ENCODE measurements at places on chromosomes 4 and X. TPM values are rescaled to one million over a fixed set of nuclear protein-coding genes. Genes with fewer than 3 reads are reported as not detected.

DNA sequence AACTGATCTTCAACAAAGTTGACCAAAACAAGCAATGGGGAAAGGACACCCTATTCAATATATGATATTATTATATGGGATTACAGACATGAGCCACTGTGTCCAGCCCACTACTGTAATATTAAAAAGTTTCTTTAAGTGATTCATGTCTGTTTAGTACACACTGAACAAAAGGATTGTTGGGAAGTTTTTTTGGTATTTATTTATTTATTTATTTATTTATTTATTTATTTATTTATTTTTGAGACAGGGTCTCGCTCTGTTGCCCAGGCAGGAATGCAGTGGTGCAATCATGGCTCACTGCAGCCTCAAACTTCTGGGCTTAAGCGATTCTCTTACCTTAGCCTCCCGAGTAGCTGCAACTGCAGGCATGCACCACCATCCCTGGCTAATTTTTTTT, 58.4 kb upstream of the PGAM4 start:
- no peak overlapping the region for H3K4me3 ChIP-seq
- no peaks in the 10 kb centered on the region for H3K36me3 ChIP-seq
- no peak for DNase-seq
- H3K27ac ChIP-seq, result no peak overlapping the region
- no peaks in the 10 kb centered on the region for H3K27me3 ChIP-seq
- peaks cover 2% of the 10 kb centered on the region for H3K4me1 ChIP-seq

The GDI1 gene
- 106 TPM for total RNA-seq

DNA sequence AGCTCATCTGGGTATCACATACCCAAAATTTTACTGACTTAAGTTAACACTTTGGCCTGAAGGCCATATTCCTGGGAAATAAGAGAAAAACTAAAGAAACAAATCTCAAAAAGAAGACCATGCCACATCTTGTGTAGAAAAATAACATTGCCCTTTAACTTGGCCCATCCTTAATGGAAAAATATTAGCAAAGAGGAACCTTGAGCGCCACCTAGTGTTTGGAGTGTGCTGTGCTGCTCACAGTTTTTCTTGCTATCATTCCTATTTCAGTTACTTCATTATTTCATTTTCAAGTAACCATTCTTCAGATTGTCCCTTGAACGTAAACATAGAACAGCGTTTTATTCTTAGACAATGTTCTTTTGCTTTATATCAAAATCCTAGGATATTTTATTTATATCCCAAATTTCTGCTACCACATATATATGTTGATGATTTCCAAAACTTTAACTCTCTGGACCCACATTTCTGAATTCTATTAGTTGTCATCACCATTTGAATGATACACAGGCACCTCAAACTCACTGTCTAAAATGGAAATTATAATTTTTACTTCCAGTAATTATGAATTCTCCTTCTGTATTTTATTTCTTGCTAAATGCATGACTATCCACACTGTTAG, 999.0 kb upstream of the ADGRL3 start:
- no peak overlapping the region for H3K4me3 ChIP-seq
- no peaks in the 10 kb centered on the region for H3K4me1 ChIP-seq
- peak; percentile 48 for DNase-seq
- H3K36me3 ChIP-seq, result no peaks in the 10 kb centered on the region
- no peak overlapping the region for H3K27ac ChIP-seq

- no peak overlapping the region for H3K4me3 ChIP-seq
- no peaks in the 10 kb centered on the region for H3K4me1 ChIP-seq
- DNase-seq, result no peak
- H3K27ac ChIP-seq, result no peak overlapping the region
- peaks cover 8% of the 10 kb centered on the region for H3K27me3 ChIP-seq
- H3K36me3 ChIP-seq, result no peaks in the 10 kb centered on the region
These were observed 109.1 kb upstream of the BMP3 start for GRCh38 chr4:80921441-80921840.

The HTT-AS gene
- total RNA-seq, result not detected

GRCh38 chr4:145041378-145041777, 56.6 kb downstream of the ANAPC10 start:
- H3K4me1 ChIP-seq, result peaks cover 2% of the 10 kb centered on the region
- no peak overlapping the region for H3K4me3 ChIP-seq
- H3K27me3 ChIP-seq, result no peaks in the 10 kb centered on the region
- no peak overlapping the region for H3K27ac ChIP-seq
- no peaks in the 10 kb centered on the region for H3K36me3 ChIP-seq

The ARHGAP36 gene
- total RNA-seq, result 0.09 TPM

The MAGEB2 gene
- total RNA-seq, result 0.23 TPM

- no peak overlapping the region for H3K4me3 ChIP-seq
- H3K4me1 ChIP-seq, result 0 out of 2 replicates have a peak, but pooled peaks cover 12% of the 10 kb centered on the region
- H3K36me3 ChIP-seq, result no peaks in the 10 kb centered on the region
- no peak for DNase-seq
These were observed 37.7 kb downstream of the PTCHD1 start for GRCh38 chrX:23372220-23372902.

The CTAG1B gene
- not detected for total RNA-seq

DNA sequence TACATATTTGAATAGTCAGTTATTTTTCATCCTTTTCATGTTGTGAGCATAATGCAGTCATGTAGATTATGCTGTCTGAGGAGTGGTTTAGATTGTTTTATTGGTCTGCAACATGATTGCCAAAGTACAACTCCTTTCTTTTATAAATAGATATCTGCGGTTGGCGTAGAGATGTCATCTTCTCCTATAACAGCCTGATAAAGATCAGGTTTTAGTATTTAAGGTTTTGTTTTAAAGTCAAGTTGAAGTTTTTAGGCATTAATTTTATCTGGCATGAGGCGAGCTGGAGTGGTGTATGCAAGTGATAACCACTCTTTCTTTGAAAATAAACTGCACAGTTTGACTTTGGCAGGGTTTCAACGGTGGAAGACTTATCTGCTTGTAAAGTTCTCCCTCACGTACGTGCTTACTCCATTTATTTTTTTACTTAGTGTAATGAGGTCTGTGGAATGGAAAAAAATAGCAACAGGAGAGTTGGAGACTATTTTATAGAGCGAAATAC, 126.3 kb downstream of the FBXO8 start:
- no peak overlapping the region for H3K4me3 ChIP-seq
- H3K36me3 ChIP-seq, result no peaks in the 10 kb centered on the region
- no peak for DNase-seq
- no peaks in the 10 kb centered on the region for H3K27me3 ChIP-seq
- H3K4me1 ChIP-seq, result peaks cover 3% of the 10 kb centered on the region
- H3K27ac ChIP-seq, result no peak overlapping the region

DNA sequence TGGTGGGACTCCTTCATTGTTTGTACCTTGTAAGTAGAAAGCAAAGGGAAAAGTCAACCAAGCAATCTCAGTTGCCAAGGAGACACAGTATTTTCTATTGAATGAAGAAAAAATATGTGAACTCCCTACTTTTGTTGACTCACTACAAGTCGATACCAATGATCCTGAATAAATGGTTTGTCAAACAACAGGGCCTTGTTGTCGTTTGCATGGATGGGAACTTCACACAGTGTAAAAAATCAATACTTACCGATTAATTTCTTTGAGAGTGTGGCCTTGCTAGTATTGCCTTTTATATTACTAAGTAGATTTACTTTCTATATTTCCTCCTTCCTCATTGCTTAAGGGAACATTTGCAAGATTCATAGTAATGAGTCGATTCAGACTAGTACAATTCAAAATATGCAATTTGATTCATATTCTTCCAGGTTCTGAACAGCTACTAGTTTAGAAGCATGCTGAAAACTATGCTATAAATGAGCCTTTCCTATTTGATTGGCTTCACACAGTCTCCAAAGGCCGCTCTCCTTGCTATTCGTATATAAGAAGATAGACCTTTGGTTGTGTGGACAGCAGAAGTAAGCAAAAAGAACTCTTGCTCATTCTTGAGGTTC, 108.0 kb downstream of the ZNF330 start:
- no peaks in the 10 kb centered on the region for H3K36me3 ChIP-seq
- no peak overlapping the region for H3K27ac ChIP-seq
- H3K4me1 ChIP-seq, result 0 out of 2 replicates have a peak, but pooled peaks cover 4% of the 10 kb centered on the region
- DNase-seq, result no peak

DNA sequence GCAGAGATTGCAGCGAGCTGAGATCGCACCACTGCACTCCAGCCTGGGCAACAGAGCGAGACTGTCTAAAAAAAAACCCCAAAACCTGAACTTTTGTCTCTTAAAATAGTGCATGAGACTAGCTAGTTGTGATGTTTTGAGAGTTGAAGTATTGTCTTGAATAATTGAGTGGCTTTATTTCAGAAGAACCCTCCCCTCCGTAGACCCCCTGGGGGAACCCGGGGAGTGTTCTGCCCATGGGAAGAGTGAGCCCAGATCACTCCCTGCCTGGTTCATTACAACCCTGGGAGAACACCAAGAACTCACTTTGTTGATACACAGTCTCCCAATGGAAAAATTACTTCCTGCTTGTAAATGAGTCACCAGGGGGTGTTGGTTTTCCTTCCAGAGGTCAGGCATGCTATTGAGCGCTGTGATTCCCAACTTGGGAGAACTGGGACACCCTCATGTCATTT, 65.3 kb upstream of the SHISA3 start:
- no peaks in the 10 kb centered on the region for H3K36me3 ChIP-seq
- no peak overlapping the region for H3K4me3 ChIP-seq
- DNase-seq, result no peak
- H3K27ac ChIP-seq, result no peak overlapping the region

The DMP1 gene
- total RNA-seq, result 0.11 TPM

DNA sequence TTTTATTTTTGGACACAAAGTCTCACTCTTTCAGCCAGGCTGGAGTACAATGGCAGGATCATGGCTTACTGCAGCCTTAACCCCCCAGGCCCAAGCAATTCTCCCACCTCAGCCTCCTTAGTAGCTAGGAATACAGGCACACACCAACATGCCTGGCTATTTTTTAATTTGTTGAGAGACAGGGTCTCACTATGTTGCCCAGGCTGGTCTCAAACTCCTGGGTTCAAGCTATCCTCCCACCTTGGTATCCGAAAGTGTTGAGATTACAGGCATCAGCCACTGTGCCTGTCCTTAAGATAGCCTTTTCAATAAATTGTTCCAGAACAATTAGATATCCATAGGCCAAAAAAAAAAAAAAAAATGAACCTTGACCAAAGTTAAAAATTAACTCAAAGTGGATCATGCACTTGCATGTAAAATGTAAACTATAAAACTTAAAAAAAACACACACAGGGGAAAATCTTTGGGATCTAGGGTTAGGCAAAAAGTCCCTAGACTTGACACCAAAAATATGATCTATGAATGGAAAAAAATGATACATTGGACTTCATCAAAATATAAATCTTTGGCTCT, 28.6 kb upstream of the NFKB1 start:
- H3K27ac ChIP-seq, result no peak overlapping the region
- H3K27me3 ChIP-seq, result no peaks in the 10 kb centered on the region
- H3K4me1 ChIP-seq, result peaks cover 3% of the 10 kb centered on the region
- H3K4me3 ChIP-seq, result no peak overlapping the region

GRCh38 chr4:140133576-140133975, 20.4 kb downstream of the MAML3 start:
- no peak overlapping the region for H3K4me3 ChIP-seq
- H3K27ac ChIP-seq, result no peak overlapping the region
- no peaks in the 10 kb centered on the region for H3K27me3 ChIP-seq
- peaks cover 52% of the 10 kb centered on the region for H3K4me1 ChIP-seq
- peaks cover 5% of the 10 kb centered on the region for H3K36me3 ChIP-seq
- no peak for DNase-seq

DNA sequence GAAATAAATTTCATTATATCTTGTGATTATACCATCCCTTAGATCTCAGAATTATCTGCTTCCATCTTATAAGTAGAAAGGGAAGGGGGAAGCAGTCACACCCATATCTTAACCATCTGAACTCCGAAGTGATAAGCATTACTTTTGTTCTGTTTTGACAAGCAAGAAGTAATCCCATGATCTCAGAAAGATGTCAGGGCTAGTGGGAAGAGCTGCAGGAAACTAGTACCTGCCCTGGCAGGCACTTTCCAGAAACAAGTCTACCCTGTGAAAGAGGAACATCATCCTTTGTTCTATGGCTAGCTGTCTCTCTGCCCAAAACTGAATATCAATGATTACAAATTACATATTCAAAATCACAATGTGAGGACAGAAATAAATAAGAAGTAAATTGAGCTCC, 244.4 kb downstream of the SPOCK3 start:
- no peak for DNase-seq
- no peaks in the 10 kb centered on the region for H3K36me3 ChIP-seq
- H3K27ac ChIP-seq, result no peak overlapping the region
- no peaks in the 10 kb centered on the region for H3K4me1 ChIP-seq
- H3K27me3 ChIP-seq, result no peaks in the 10 kb centered on the region

GRCh38 chr4:56799161-56799759, 22.2 kb downstream of the SPINK2 start:
- peak overlapping the region; percentile 82 for H3K4me3 ChIP-seq
- DNase-seq, result no peak
- no peak overlapping the region for H3K27ac ChIP-seq
- peaks cover 17% of the 10 kb centered on the region for H3K27me3 ChIP-seq
- H3K36me3 ChIP-seq, result no peaks in the 10 kb centered on the region

- H3K4me3 ChIP-seq, result no peak overlapping the region
- no peaks in the 10 kb centered on the region for H3K36me3 ChIP-seq
These were observed 14.9 kb upstream of the LOC101059915 start for GRCh38 chrX:71652405-71652804.

The ARR3 gene
- not detected for total RNA-seq

DNA sequence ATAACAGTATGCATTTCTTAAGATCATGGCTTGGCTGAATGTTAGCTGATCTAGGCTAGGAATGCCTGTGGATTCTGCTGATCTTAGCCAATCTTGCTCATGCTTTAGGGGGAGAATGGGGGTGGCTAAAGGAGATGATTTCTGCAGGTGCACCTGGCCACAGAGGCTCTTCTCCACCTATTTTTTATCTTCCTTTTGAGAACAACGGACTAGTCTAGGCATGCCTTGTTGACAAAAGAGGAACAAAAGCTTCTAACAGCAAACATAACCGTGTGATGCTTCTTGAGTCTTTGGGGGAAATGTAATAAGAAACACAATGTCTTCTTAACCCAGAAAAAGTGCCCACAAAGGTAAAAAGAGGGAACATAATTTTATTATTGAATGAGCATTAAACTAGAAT, 743.5 kb downstream of the ARAP2 start:
- peaks cover 9% of the 10 kb centered on the region for H3K4me1 ChIP-seq
- H3K36me3 ChIP-seq, result 0 out of 2 replicates have a peak, but pooled peaks cover 3% of the 10 kb centered on the region
- H3K27ac ChIP-seq, result peak overlapping the region; percentile 53

The PPBP gene
- total RNA-seq, result not detected

GRCh38 chrX:153875391-153876111, 10.4 kb downstream of the L1CAM start:
- peaks cover 41% of the 10 kb centered on the region for H3K4me1 ChIP-seq
- H3K27me3 ChIP-seq, result no peaks in the 10 kb centered on the region
- peak; percentile 77 for DNase-seq
- no peak overlapping the region for H3K27ac ChIP-seq
- H3K4me3 ChIP-seq, result peak overlapping the region; percentile 33

Measured in WTC11 (cell line).